Activated gamma-delta T cell treated with anti-CD3 and anti-CD28 coated beads, Interleukin-2, amount 50 U/mL, for 16 hours (primary cell): ENCODE measurements at places on chromosomes 3 and 15.

- DNase-seq, result no peak
These were observed 20.0 kb downstream of the SLC35G2 start for GRCh38 chr3:136838641-136839555.

GRCh38 chr3:64291956-64292355 lies 66.7 kb upstream of the PRICKLE2 start:
- no peak for DNase-seq

DNA sequence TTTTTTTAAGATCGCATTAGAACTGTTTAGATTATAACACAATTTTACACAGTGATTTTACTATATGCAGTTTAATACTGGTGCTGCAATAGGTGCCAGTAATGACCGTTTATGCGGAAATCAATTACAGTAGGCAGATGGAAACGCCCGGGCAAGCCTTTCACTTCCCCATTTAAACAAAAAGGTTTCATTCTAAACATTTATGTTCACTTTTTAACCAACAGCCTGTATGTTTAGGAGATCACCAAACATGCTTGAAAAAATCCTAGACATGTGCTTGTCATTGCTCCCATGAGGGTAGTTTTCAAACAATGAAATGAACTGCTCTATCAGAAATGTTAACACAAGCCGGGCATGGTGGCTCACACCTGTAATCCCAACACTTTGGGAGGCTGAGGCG lies 2.7 kb downstream of the BNIP2 start:
- DNase-seq, result no peak

DNA sequence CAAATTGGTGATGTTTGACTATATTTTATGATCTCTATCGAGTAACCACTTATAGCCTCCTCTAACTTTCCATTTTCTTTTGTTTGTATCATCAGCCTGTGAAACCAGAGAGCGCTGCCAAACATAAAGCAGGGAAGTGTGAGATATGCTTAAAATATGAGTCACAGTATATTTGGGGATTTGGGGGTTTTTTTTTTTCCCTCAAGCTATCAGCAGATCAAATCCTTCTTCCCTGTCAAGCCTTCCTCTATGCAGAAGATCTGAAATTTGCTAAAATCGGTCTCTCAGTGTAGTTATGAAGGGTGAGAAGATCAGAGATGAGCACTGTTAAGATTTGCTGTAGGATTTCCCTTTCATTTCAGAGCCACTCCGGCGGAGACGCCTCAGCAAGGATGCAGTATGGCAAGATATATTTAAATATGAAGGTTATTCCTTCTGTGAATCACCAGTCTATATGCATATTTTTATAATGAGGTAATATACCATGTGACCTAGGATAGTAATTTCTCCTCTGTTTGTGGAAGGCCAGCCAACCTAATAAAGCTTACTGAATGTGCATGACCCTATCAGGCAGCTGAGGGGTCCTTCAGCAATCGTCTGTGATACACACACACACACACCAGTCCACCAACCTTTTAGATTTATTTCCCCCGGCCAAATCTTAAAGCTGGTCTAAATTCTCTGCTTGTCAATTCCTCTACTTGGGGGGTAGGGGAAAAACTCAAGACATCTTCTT lies 474.1 kb downstream of the FOXP1 start:
- no peak for DNase-seq

GRCh38 chr3:149509526-149509925 lies 35.0 kb downstream of the TM4SF4 start:
- DNase-seq, result no peak

GRCh38 chr3:40679290-40679689 lies 154.5 kb downstream of the ZNF621 start:
- DNase-seq, result no peak

DNA sequence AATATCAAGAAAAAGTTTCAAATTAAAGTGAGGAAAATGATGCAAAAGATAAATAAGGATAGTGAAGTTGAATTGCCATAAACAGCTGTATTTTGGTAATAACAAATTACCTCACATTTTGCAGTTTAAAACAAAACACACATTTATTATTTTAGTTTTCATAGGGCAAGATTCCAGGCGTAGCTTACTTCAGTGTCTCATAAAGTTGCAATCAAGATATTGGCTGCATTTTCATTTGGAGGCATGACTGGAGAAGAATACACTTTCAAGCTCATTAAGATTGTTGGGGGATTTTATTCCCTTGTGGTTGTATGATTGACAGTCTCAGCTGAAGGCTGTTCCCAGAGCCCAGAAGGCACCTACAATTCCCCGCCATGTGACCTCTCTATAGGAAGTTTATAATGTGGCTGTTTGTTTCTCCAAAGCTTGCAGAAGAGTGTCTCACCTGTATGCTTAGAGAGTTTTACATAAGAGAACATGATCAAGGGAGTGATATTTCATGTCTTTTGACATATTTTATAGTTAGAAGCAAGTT lies 151.4 kb downstream of the OTOL1 start:
- DNase-seq, result no peak

- no peak for DNase-seq
These were observed 36.2 kb downstream of the VGLL3 start for GRCh38 chr3:86954747-86955146.

- DNase-seq, result no peak
These were observed 9.5 kb upstream of the LTK start for GRCh38 chr15:41523097-41523496.

DNA sequence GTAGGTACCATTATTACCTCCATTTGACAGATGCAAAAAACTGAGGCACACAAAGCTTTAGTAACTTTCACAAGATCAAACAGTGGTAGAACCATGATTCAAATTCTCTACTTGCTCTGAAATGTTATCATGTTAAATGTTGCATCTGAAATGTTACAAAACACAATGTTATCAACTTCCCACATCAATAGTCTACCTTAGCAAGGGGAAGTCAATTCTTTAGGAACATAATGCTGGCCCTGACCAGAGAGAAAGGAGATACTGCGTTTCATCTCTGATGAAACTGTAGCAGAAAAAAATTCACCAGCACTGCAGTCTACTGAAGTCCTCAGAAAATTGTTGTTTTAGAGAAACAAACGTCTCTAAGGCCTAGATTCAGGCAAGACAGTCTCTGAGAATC lies 174.1 kb downstream of the SATB1 start:
- no peak for DNase-seq

DNA sequence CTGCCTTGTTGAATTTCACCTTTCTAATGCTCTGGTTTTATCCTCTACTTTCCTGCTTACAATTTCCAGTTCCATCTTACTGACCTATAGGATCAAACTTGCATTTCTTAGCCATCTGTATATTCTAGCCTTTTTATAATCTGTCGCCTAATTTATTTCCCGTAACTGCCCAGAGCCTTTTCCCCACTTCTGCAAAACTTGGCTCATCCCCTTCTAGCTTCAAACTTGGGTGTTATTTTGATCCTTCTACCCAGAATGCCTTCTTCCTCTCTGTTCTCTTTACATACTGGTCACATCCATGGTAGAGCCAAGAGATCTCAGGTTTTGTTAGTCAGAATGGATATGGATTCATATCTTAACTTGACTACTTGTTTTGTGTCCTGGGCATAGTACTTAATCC lies 2.6 kb downstream of the SACM1L start:
- no peak for DNase-seq

DNA sequence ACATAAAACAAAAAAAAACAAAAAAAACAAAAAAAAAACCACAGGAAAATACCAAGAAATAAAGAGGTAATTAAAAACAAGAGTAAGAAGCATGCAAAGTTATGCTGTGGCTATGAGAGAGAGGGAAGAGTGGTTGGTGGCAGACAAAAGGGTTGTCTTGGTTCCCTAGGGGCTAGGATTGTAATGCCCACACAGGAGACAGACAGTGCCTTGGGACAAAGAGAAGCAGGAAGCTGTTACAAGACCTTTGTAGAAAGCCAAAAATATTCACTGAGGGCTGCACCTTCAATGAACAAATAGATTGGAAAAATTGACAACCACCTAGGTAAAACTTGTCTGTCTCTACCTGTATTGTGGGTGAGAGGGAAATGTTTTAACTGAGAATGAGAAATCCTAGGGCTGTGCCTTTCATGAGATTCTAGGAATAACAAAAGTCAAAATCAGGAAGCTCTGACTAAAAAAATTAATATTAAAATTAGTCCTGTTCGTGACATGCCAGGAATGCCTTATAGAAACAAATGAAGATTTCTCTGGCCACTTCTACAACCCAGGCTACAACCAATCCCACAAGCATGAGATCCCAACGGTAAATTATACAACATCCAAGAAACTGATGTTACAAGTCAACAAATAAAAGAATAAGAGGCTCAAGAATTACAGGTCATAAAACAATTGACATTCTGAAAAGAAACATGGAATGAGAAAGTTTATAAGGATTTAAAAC lies 45.0 kb upstream of the PRICKLE2 start:
- DNase-seq, result no peak

- no peak for DNase-seq
These were observed 5.7 kb downstream of the IFRD2 start for GRCh38 chr3:50286322-50287227.

- no peak for DNase-seq
These were observed 61.9 kb downstream of the CGGBP1 start for GRCh38 chr3:87996882-87997281.

- DNase-seq, result no peak
These were observed 124.6 kb downstream of the FOXB1 start for GRCh38 chr15:60128710-60129109.

- no peak for DNase-seq
These were observed 6.8 kb downstream of the CD96 start for GRCh38 chr3:111548756-111549155.

DNA sequence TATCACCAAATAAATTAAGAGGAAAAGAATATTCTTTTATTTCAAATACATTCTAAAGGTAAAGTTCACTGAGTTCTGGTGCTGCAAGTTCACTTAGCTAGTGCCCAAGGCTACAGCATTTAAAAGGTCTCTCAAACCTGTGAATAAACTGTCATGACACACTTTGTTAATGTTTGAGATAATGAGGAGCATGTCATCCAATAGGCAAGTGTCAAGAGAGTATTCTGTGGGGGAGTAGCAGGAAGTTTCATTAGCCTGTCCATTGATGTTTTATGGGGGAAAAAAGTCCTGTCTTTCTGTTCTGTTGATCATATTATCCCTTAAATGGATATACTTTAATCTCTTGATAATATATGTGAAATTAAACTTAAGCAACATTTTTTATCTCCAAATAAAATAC lies 4.0 kb downstream of the SPESP1 start:
- no peak for DNase-seq

DNA sequence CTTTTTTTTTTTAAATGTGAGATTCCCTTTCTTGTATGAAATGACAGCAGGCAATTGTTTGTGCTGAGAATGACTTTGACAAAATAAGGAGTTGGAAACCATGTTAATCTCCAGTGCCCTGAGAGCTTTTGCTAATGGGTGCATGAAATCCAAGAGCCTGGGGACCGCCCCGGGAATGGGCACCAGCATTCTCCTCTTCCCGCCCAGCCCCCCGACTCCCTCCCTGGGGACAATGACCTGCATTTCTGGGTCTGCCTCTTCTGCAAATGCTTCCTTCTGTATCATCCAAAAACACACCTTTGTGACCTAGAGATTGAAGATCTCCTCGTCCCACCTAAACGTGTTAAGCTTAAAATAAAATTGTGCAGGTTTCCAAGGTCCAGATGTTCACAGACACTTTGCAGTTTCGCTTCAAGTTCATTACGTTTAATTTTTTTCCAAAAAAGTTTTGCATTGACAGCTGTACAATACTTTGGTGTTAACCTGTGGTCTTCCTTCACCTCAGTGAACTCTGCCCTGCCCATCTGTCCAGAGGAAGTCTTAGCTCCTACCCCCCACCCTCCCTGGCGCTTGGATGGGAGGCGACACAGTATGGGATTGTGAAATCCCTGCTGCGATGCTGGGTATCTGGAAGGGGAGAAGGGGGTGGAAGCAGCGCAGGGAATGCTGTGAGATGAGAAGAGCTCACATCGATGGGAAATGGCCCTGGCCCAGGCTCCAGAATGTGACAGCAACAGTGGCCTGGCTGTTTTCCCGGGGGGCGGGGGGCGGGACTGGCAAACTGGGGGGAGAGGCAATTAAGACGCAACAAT lies 50.1 kb downstream of the TLE3 start:
- DNase-seq, result no peak

DNA sequence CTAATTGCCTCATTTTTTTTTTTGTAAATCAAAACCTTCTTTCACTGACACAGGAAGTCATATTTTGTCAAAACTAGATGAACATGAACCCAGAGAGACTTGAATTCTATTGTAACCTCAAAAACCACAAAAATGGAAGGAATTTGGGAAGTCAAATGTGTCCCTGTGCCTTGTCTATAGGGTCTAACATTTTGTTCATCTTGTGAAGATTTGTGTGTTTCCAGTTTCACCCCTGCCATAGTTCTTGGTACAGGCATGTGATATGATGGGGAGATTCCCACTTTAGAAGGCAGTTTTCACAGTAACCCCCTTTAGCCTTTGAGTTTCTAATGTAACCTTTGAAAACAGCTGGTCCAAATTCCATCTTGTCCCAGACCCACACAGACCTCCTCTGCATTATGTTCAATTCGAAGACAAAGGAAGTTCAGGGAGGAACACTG lies 318.5 kb upstream of the ADAMTS9 start:
- no peak for DNase-seq

DNA sequence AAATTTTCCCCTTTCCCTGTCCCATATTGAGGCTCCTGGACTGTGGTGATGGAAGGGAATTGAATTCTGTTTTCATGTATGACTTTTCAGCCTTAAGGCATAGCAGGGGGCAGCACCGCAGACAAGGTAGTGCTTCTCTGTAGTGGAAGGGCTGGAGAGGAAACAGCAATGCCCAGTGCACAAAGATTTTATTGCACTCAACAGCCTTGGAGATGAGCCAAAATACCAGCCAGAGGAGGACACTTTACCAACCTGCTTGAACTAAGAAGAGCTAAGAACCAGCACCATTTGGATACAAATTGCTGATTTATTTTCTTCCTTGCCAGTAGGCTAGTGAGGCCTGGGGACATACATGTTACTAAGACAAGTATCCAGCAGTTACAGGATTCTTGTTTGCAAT lies 98.7 kb downstream of the KCNMB2 start:
- no peak for DNase-seq

GRCh38 chr3:194135516-194135805 lies 487 bp upstream of the HES1 start:
- DNase-seq, result no peak

GRCh38 chr3:44772099-44772442 lies 10.5 kb downstream of the KIF15 start:
- DNase-seq, result no peak

DNA sequence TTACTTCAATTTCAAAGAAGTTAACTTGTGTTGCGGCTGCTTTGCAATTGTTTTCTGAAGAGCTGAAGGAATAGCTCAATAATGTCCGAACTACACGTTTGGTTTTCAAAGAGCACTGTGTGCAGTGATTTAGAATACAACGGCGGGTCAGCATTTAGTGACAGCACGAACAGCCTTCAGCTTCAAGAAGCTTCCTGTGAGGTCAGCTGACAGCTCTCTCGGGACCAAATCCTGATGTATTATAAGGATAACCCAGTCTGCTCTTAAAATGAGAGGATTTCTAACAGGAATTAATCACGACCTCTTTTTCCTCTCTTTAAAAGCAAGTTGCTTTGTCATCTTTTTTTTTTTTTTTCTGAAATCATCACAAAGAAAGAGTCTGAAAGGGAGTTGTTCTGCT lies 97.9 kb upstream of the UNC13C start:
- DNase-seq, result no peak
